ENCODE measurements at places on chromosomes 13 and 19.

DNA sequence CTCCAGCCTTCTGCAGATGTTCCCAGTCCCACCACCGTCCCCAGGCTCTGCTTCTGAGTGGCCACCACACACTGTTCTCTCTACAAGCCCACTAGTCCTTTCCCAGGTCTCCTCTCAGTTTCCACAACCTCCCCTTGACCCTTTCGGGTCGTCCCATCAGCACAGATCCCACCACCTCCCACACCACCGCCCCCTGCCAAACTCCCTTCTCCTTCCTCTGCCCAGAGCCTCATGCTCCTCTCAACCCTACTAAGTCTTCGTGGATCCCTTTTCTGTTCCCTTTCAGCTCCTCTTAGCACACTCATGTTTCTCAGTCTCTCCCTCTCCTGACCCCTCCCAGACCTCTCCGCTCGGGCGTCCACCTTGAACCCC lies 1.9 kb downstream of the NAPA start:
- no peak for DNase-seq

- no peak for DNase-seq
Observed at GRCh38 chr13:39201180-39201579, 162.9 kb downstream of the NHLRC3 start.

GRCh38 chr13:110551284-110551683 lies 10.2 kb downstream of the RAB20 start:
- no peak for DNase-seq

DNA sequence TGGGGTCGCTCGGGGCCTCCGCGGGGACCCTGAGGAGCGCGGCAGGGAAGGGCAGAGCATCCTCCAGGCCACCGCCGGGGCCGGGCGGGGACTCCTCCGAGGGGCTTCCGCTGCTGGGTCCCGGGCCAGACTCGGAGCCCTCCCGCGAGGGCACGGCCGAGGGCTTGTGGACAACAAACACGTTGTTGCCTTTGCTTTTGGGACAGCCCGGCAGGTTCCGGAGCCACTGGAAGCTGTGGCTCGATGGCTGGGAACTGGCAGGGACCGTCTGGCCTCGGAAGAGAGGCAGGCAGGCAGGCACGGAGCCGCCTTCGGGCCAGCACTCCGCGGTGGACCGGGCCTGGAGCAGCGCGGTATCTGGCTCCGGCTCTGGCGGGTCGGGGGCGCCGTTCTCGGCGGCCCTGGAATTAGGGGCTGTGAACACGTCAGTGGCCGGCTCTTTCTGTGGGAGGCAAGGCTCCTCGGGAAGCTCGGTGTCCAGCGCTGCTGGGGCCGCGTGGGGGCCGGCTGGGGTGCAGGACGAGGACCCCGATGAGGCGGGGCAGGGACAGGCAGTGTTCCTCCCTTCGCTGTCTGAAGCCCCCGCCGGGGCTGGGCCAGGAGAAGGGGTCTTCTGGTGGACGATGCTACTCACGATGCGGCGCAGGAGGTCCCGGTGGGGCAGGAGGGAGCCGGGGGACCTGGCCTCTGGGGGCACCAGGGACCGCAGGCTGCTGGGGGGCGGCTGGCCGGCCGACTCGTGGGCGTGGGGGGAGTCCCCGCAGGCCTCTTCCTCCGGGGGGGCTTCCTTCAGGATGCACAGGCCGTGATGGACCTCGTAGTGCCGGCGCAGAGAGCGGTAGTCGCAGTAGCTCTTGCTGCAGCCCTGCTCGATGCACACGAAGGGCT lies 27.6 kb downstream of the ZNF541 start:
- no peak for DNase-seq

- peak; percentile 14 for DNase-seq
Observed at GRCh38 chr19:39996218-39996810, 546 bp upstream of the ZNF546 start.

DNA sequence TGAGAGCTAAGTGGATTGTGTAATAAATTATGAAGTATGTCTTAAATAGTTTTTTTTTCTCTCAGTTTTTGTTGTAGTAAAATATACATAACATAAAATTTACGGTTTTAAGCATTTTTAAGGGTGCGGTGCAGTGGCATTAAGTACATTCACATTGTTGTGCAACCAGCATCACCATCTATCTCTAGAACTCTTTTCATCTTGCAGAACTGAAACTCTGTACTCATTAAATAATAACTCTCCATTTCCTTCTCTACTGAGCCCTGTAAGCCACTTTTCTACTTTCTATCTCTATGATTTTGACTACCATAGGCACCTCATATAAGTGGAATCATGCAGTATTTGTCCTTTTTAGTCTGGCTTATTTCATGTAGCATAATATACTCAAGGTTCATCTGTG lies 87.1 kb downstream of the GJA3 start:
- DNase-seq, result no peak

DNA sequence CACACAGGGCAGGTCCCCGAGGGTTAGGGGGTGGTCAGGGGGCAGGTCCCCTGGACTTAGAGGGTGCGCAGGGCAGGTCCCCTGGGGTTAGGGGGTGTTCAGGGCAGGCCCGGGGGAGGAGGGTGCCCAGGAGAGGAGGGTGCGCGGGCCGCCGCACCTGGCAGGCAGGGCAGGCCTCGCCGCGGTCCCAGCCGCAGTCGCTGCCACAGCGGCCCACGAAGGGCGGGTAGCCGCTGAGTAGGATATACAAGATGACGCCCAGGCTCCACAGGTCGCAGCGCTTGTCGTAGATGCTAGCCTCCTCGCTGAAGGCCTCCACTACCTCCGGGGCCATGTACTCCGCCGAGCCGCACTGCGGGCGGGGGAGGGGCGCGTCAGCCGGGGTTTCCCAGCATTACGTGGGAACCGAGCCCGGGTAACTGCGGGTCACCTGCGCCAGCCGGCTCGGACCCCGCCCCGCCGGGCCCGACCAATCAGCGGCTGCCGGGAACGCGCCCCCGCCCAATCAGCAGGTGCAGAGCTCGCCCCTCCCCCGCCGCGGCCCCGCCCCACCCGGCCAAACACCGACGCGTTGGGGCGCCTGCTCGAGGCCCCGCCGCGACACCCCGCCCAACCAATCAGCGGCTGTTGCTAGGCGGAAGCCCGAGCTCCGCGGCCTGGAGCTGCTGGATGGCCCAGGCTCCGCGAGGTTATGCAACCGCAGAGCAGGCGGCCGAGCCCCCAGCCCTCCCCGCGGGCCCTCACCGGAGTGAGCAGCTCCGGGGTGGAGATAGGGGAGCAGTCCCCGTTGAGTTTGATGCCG lies 9.2 kb downstream of the MKNK2 start:
- DNase-seq, result no peak

GRCh38 chr13:110280231-110280813 lies 26.6 kb downstream of the COL4A1 start:
- no peak for DNase-seq

- no peak for DNase-seq
Observed at GRCh38 chr13:109144693-109145437, 515.5 kb downstream of the MYO16 start.

DNA sequence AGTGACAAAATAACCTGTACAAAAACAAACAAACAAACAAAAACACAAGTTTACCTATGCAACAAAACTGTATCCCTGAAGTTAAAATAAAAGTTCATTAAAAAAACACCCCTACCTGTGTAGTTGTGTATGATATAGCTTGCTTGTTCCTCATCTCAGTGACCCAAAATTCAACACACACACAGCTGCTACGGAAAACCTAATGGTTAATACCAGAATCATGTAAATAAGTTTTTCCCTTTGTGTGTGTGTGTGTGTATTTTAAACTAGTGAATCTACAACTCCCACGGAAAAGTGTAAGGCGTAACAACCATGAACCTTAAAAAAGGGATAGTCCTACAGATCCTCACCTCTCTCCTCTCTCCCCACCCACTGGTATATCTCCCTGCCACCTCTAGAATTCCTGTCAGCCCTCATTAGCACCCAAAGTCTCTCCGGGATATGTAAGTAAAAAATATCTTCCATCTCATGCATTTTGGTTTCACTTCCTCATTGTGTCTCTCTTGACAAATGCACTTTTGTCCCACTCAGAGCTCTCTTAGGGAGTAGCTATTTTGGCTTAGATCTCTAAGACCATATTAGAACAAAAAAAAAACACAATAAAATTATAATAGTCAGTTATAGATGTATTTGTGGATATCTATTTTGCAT lies 2236.5 kb downstream of the PCDH9 start:
- DNase-seq, result no peak

GRCh38 chr13:101698400-101698799 lies 245.9 kb downstream of the ITGBL1 start:
- DNase-seq, result peak; percentile 10

DNA sequence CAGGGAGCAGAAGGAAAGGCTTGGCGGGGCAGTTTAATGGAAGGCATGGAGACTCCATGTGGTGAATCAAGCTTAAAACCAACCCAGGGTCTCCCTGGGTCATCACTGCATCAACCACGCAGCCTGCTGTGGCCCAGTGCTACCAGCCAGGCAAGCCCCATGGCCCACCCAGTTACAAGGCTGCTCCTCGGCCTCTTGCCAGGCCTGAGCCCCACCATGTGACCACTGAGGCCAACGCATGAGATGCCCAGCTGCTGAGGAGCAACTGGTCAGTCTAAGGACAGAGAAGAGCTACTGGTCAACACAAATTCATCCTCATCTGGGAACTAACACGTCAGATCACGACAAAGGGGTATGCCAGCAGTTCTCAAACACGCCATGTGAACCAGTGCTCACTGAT lies 15.4 kb upstream of the KPTN start:
- DNase-seq, result no peak

- DNase-seq, result no peak
Observed at GRCh38 chr19:48169578-48169938, 586 bp downstream of the LIG1 start.

GRCh38 chr13:26247011-26247410 lies 6.9 kb upstream of the CDK8 start:
- no peak for DNase-seq

Data from BJ (cell line).